ENCODE measurements at places on chromosomes 1 and 21. TPM values are rescaled to one million over a fixed set of nuclear protein-coding genes. Genes with fewer than 3 reads are reported as not detected.

Gene LCE1E
- not detected for total RNA-seq

Gene TRIM63
- not detected for total RNA-seq

- no peak for DNase-seq
Measured at GRCh38 chr1:167763525-167764220, 41.9 kb downstream of the MPZL1 start.

DNA sequence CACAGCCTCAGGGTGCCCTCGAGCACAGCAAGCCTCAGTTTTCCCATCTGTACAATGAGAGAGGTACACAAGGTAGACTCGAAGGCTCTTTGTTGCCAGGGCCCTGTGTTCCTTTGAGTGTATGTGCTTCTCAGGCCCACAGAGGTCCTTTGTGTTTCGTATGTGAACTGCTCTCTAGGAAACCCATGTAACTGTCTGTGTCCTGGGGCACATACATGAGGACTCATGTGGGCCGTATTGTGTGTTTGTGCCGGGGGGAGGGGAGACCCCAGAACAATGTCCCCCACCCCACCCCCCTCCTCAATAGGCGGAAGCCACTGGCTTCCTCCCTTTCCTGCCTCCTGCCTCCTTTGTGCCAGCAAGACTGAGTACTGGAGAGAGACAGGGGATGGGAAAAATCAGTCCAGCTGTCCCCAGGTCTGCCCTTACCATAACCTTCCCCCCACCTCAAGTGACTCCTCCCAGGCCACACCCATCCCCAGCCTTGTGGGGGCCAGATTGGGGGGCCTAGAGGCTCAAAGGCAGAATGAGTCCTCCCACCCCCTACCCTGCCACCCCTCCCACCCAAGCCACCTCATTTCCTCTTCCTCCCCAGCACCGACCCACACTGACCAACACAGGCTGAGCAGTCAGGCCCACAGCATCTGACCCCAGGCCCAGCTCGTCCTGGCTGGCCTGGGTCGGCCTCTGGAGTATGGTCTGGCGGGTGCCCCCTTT is at the start of gene TIE1:
Gene TIE1, plus strand, starts transcription at position 605 of the 717 bp plus-strand sequence. Its CDS starts 90 bp downstream, at position 695.
- DNase-seq = no peak

GRCh38 chr1:220572416-220572815 is 44.5 kb downstream of the MARK1 start:
- DNase-seq = no peak

- no peak for DNase-seq
Measured at GRCh38 chr1:207103892-207104373, at the start of gene C4BPA. TSS of gene C4BPA (plus strand) at chr1:207104233. CDS start at chr1:207113026, 8,793 bp downstream.

GRCh38 chr1:231958448-231958847 is 331.9 kb downstream of the DISC1 start:
- DNase-seq = no peak

DNA sequence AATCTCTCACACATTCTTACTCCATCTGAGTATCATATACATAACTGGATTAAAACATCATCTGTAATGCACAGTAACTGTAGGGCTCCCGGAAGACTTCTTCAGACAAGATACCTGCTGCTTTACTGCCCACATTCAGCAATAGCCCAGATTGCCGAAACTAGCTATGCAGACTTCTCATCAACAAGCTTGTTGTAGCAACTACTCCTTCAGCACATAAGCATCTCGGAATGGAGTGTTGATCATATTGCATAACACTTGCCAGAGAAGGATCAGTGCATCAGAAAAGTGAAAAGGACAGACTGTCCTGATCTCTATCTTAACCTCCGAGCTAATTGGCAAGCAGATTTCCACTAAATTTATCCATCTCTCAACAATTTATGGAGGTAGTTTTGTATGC is 354.6 kb upstream of the C1orf87 start:
- no peak for DNase-seq

DNA sequence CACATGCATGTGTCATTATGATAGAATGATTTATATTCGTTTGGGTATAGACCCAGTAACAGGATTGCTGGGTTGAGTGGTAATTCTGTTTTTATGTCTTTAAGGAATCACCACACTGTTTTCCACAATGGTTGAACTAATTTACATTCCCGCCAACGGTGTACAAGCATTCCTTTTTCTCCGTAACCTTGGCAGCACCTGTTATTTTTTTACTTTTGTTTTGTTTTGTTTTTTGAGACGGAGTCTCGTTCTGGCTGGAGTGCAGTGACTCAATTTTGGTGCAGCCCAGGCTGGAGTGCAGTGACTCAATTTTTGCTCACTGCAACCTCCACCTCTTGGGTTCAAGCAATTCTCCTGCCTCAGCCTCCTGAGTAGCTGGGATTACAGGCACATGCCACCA is 8.5 kb upstream of the S100B start:
- no peak for DNase-seq

Gene KLF18
- not detected for total RNA-seq

- DNase-seq = no peak
Measured at GRCh38 chr1:76723949-76724348, 143.3 kb upstream of the ST6GALNAC5 start.

Gene IFNGR2
- 93.9 TPM for total RNA-seq

DNA sequence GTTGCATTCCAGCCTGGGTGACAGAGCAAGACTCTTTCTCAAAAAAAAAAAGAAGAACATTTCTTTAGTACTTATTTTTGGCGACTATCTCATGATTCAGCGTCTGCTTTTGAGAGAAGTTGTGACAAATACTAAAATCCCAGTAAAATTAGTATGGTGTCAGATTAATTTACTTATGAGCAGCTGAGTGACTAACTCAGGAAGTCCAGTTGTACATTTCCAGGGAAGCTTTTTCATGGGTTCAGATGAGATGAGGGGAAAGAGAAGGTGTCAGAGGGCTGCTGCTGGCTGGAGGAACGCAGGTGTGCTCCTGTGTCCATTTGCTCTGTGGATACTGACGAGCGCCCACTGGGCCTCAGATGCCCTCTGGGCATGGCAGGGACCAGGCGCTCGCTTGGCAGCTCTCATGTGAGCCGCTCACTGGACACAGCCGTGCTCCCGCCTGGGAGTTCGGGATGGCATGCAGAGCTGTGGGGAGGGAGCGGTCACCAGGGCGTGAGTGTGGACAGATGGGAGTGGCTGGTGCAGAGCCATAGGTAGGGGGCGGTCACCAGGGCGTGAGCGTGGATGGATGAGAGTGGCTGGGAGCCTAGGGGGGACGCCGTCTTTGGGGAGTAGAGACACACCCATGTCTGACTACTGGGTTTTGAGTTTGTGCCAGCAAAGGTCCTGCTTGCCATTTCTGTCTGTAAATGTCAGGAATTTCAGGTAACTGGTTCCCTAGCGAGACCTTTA is 55.0 kb downstream of the ADARB1 start:
- DNase-seq = no peak

Gene DCST1
- total RNA-seq = not detected

Gene SPRR2B
- total RNA-seq = not detected

DNA sequence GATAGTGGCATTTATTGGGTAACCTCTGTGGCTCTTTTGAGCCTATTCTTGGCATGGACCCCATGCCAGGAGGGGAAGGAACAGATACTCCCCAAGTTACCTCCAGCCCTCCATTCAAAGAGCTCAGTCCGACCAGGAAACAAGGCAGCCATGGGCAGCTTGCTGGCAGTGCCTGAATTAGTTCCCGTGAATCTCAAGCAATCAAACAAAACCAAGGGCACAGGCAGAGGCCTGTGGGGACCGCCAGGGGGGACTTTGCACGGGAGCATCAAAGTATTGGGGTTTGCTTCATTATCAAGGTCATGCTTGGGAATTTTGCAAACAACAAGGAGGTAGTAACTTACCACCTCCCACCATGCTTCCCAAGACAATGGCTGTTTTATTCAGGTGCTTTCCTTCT is 81.2 kb upstream of the IFFO2 start:
- no peak for DNase-seq

- DNase-seq = no peak
Measured at GRCh38 chr1:10380594-10381275, 18.1 kb upstream of the PGD start.

- no peak for DNase-seq
Measured at GRCh38 chr1:165129568-165130164, 226.8 kb downstream of the LMX1A start.

- DNase-seq = no peak
Measured at GRCh38 chr1:74683656-74684055, 10.1 kb upstream of the ERICH3 start.

Gene C4BPB
- total RNA-seq = not detected

Gene KCNK1
- not detected for total RNA-seq
